ENCODE measurements at places on chromosomes 4 and X.

- DNase-seq: no peak
These were observed 39.7 kb downstream of the RASGEF1B start for GRCh38 chr4:81431971-81432370.

- no peak for DNase-seq
These were observed 84.8 kb downstream of the TMEM164 start for GRCh38 chrX:110087485-110088356.

GRCh38 chr4:18213576-18214198, 192.1 kb upstream of the LCORL start:
- DNase-seq: no peak

DNA sequence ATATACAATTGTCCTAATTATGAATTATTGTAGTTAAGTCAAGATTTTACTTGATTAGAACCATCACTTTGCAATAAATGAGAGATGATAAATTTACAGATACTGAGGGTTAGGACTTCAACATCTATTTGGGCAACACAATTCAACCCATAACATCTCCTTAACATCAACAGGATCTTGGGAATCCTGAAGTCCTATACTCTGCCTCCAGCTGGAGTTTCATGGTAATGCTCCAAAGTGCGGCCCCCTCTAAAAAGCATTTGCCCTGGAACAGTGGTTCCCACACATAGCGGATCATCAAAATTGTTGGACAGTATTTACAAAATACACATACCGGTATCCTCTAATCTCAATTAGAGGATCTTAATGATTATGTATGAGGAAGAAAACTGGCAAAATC, 618.6 kb downstream of the CENPC start:
- DNase-seq: no peak

- no peak for DNase-seq
These were observed 367.1 kb downstream of the PACRGL start for GRCh38 chr4:21067351-21067750.

DNA sequence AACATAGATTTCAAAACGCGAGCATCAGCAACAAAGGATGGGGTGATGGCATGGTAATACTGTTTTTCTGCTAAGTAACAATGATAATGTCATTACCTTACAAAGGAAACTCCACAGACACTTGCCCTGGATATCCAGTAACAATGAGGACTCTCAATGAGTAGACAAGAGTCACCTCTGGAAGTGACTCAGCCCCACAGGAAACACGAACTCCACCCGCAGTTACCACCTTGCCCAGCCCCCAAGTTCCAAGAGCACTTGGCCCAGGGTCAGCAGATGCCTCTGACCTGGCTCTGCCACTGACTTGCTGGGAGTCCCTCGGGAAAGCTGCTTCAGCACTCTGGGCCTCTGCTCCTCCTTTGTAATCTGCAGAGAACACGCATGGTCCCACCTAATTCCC, 110.3 kb upstream of the MAP3K15 start:
- DNase-seq: no peak

GRCh38 chr4:107950746-107951540, 19.6 kb downstream of the CYP2U1 start:
- no peak for DNase-seq

GRCh38 chr4:168836490-168836889, 173.6 kb downstream of the CBR4 start:
- no peak for DNase-seq

- DNase-seq: no peak
These were observed 62.5 kb downstream of the ABLIM2 start for GRCh38 chr4:8095956-8096689.

DNA sequence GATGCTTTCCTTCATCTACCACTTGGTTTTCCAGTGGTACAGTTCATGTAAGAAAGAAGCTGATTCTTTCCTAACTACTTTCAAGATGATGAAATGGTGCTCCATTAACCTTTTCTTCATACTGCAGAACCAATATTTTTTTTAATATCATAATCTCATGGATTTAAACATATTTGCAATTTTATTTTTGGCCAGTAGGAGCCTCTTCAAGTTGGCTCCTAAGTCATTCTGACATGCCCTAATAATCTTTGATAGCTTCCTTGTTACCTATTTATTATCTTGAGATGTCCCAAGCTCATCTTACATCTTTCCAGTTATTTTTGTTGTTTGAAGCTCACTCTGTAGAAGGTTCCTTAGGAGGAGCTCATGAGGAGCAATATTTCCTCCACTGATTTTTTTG, 170.2 kb downstream of the APBB2 start:
- no peak for DNase-seq

GRCh38 chr4:126081336-126081735, 766.6 kb downstream of the FAT4 start:
- no peak for DNase-seq

DNA sequence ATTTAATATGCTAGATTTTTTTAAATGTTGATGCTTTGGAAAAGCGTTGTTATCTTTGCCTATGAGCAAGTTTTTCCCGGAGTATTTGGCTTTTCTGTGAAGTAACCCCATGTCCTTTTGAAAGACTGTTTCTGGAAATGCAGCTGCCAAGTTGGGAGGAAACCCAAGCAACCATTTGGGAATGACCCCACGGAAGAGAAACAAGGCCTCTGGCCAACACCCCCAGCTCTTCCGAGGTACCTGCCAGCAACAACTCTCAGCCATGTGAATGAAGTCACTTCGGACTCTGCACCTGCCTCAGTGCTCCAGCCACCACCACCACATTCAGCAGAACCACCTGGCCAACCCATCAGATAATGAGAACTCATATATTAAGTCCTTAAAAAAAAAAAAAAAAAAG, 36.2 kb upstream of the DHRSX start:
- DNase-seq: no peak
